ENCODE measurements at places on chromosomes 2 and 18.

GRCh38 chr18:77108001-77108692 is 24.4 kb downstream of the MBP start:
- DNase-seq = no peak

GRCh38 chr2:117770730-117771129 is 43.8 kb upstream of the DDX18 start:
- no peak for DNase-seq

GRCh38 chr2:220144411-220144810 is 517.0 kb downstream of the SLC4A3 start:
- no peak for DNase-seq

DNA sequence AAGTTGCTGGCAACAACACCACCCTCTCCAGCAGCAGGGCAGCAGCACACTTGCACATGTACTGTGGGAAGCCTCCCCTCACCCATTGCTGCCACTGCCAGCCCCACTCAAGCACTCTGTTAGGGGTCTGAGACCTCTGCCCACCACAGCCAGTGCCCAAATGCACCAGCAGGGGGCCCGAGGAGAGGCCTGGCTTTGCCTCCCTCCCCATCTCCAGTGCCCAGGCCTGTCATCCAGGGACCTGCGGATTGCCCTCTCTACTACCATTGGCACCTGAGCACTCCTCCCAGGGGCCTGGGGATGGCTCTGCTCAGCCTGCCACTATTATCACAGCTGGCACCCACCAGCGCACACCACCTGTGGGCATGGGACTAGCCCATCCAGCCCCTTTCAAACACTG is 175.7 kb downstream of the PMAIP1 start:
- no peak for DNase-seq

GRCh38 chr2:219522111-219523030 is 8.1 kb downstream of the ASIC4 start:
- no peak for DNase-seq

DNA sequence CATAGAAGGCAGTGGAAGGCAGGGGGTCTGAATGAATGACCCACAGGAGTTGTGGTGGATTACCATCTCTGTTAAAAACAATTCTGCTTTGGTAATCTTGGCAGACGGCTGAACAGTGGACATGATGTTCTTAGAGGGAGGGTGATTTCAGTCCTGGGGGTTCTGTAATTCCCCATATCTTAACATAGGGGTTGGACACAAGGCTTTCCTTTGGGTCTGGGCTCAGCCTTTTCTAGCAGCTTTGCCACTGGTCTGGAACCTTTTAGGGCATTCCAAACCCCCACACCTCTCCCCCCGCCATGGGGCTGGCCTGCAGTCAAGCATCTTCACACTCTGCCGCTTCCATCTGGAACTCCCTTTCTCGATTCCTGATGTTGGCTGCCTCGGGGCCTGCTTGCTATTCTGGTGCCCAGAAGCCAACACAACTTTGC is 50.3 kb downstream of the RPL37A start:
- no peak for DNase-seq

GRCh38 chr18:77107292-77107691 is 25.3 kb downstream of the MBP start:
- no peak for DNase-seq

GRCh38 chr18:74278058-74278457 is 13.7 kb downstream of the CYB5A start:
- DNase-seq = no peak

DNA sequence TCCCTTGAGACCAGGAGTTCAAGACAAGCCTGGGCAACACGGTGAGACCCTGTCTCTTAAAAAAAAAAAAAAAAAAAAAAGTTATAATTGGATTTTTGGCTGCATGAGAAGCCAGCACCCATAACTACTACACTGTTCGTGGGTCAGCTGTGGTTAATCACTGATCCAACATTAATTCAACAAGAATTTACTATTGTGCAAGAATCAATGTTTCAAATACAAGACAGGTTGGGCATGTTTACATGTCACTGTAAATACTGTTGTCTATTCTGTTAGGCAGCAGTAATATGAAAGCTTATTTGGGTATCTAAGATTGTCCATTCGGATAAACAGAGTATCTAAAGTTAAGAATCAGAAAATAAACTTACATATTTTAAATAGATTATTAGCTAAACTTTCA is 62.3 kb downstream of the ESCO1 start:
- DNase-seq = no peak

DNA sequence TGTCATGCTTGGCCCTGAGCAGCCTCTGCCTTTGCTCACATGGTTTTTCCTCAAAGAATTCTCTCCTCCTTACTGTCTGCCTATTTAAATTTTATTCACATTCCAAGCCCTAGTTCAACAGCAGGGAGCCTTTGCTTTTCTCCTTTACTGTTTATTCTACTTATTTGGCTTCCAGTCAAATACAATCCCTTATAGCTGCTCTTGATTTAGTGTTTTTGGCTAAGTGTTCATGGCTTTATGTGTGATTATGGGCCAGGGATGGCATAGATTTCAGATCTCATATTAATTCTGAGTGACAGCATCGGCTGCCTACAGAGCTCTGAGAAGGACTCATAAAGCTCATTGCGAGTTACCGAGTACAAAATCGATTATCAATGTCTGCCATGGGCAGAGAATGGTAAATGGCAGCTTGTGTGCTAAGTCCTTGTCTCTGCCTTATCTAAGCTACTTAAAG is 106.7 kb downstream of the METTL8 start:
- no peak for DNase-seq

GRCh38 chr2:230053753-230054478 is 14.8 kb downstream of the SLC16A14 start:
- peak; percentile 70 for DNase-seq

DNA sequence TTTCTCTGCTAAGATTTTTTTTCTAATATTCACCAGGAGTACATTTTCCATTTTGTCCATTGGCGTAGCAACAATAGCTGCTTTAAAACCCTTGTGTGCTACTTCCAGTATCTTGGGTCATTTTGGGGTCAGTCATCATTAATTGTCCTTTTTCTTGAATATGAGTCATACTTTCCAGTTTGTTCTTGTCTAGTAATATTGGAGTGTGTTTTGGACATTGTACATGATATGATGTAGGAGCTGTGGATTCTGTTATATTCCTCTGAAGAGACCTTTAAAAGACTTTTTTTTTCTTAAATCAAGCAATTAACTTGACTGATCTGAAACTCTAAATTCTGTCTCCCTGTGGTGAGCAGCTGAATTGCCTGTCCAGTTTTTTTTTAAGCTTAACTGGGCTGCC is 40.8 kb downstream of the AGPS start:
- no peak for DNase-seq

DNA sequence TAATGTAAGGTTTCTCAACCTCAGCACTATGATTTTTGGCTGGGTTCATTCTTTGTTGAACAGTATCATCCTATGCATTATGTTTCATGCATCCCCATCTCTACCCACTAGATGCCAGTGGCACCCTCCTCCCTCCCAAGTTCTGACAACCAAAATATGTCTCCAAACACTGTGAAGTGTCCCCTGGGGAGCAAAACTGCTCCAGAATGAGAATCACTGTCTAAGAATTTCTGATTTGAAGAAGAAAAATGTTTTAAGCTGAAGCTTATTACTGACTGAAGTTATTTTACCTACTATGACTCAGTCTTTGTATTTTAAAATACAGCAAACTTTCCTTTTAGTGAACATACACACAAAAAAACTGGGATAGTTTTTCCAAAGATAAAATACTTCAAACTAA is 3.4 kb downstream of the THADA start:
- no peak for DNase-seq

DNA sequence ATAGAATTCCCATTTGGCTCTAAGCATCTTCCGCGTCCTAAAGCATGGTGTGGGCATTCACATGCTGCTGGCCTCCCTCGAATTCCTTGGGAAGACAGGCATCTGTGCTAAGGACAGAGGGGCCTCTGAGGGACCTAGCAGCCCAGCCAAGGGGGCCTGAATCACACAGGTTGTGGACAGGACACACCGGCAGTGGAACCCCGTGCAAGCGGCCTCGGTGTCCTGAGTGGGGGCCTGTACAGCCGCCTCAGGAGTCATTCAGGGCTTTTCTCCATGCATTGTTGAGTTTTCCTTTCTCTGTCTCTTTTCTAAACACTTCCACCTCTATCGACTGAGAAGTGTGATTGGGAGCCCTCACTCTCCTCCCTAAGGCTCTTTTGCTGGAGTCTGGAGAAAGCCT is 44.3 kb upstream of the SMIM21 start:
- no peak for DNase-seq

DNA sequence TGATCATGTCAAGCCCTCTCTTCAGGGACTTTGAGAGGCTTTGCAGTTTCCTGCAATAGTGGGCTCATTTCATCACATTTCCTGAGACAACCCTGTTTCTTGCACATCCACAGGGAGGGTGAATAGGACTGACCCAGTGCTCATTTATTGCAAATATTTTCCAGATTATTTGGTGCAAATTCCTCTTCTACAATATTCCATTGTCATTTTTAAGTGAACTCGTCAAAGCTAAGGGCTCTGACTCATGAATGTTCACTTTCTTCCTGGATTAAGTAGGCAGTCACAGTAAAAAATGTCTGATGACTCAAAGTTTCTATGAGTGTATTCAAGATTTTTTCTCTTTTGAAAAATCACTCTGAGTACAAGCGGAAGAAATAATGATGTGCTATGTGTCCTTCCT is 225.5 kb upstream of the GALNT5 start:
- DNase-seq = peak; percentile 56

GRCh38 chr2:190468814-190469569 is 60.8 kb downstream of the MFSD6 start:
- DNase-seq = peak; percentile 68

GRCh38 chr2:202490479-202490878 is 114.4 kb downstream of the BMPR2 start:
- no peak for DNase-seq

GRCh38 chr2:213627835-213628460 is 343.7 kb downstream of the SPAG16 start:
- no peak for DNase-seq

DNA sequence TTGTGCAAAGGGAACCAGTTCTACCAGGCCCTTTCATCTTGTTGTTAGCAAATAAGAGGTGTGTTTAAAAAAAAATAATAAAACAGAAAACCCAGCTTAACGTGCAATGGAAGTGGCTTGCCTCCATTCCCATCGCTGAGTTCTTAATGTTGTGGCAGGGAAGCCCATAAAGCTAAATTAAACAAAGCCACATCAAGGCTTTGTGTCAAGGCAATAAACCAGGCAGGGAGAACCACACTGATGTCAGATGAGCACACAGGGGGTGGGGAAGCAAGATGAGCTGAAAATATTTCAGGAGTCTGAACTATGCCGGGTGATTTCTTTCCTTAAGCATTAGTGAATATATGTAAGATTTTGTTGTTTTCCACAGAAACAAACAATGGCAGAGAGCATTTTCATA is 73.5 kb downstream of the PHLPP1 start:
- DNase-seq = no peak

GRCh38 chr2:240303896-240304745 is 131.3 kb upstream of the GPC1 start:
- DNase-seq = no peak

DNA sequence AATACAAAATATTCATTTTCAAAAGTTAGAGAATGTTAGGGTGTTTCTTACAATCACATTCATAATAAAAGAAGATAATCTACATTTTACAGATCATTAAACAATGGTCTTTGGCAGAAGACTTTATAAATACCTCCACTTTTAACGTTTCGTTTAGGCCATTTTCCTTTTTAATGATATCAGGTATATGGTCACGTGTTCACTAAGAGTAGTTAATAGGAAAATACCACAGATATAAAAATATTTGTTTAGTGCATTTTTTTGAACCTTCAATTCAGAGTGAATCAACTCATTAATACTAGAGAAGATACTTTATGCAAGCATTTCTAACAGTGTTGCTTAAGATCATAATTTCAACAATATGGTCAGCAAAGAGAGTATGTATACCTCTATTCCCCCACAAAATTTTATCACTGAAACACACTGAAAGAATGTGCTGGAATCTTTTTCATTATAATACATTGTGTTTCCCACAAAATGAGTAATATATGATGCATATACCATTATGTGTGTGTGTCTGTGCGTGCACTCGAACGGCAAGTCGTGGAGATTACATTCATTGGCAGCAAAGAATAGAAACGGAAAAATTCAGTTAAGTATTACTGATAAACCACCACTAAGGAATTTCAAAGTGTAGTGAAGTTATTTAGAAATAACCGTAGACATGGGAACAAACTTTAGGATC is 319.9 kb upstream of the THUMPD2 start:
- no peak for DNase-seq

GRCh38 chr2:152706477-152707021 is 10.7 kb downstream of the PRPF40A start:
- DNase-seq = no peak

GRCh38 chr2:15734674-15735483 is 143.2 kb downstream of the DDX1 start:
- no peak for DNase-seq

GRCh38 chr2:170742000-170742399 is 26.9 kb downstream of the SP5 start:
- no peak for DNase-seq

DNA sequence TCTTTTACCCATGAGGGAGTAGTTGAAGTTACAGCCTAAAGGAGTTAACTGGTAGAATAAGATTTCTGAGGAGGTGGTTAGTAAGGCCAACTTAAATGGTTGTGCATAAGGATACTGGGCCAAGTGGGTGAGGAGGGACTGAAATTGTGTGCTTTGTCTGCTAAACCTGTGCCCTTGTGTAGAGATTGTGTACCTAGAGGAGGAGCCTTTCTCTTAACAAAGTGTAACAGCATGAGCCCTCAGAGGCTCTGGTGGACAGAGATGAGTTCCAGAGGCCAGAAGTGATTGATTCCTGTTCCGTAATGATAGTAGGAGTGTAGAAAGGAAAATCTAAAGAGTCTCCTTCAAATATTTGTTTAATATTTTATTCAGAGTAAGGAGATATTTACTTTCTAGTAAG is 42.9 kb downstream of the OTX1 start:
- DNase-seq = no peak

- DNase-seq = no peak
Measured at GRCh38 chr18:12659904-12660605, 2.1 kb upstream of the SPIRE1 start.

GRCh38 chr2:70888923-70889715 is 46.6 kb upstream of the ATP6V1B1 start:
- no peak for DNase-seq

- DNase-seq = no peak
Measured at GRCh38 chr18:24988253-24988840, 363.6 kb downstream of the ZNF521 start.

DNA sequence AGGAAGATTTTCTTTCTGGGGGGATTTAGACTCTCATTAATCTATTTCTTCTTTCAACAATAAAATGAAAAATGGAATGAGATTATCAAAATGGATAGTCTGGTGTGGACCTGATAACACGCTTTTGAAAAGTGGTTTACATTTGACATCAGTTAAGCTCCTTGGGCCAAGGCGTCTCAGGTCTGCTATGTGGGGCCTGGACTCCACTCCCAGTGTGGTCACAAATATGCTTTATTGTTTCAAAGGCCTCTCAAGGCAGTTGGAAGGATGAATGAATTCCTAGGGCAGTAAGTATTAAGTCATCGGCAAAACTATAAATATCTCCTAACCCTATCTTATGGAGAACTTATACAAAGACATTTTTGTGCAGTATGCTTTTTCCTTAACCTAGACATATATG is 74.5 kb downstream of the ETAA1 start:
- DNase-seq = no peak

- DNase-seq = no peak
Measured at GRCh38 chr2:240225660-240226475, 85.4 kb upstream of the OTOS start.

All from epithelial cell of prostate (primary cell).